CD4-positive, alpha-beta T cell treated with Interleukin-4 for 4 hours (primary cell): ENCODE measurements at places on chromosomes 5 and 9.
A peak's percentile ranks its signal among the peaks of the same experiment; 100 is the strongest.

- DNase-seq: no peak
Observed at GRCh38 chr9:115374724-115375268, 256.8 kb upstream of the TNC start.

DNA sequence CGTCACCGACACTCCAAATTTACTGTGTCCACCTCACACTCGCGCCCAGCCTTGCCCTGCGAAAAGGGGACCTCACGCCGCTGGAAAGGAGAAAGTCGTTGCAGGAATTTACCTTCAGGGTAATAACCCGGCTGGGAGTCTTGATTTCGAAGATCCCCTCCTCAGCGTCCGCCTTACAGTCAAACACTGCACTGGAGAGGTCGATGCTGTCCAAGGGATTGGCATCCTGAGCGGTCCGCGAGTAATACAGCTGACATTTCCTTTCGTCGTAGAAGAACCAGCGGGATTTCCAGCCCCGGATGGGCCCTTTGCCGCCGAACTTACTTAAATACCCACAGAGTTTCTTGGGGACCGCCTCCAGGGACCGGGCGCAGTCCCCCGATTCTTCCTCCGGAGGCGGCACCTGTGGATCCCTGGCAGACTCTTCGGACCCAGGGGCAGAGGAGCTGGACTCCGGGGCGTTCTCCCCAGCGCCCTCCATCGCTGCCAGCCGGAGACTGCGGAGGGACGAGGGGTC lies 330 bp downstream of the TBC1D2 start:
- no peak for DNase-seq

DNA sequence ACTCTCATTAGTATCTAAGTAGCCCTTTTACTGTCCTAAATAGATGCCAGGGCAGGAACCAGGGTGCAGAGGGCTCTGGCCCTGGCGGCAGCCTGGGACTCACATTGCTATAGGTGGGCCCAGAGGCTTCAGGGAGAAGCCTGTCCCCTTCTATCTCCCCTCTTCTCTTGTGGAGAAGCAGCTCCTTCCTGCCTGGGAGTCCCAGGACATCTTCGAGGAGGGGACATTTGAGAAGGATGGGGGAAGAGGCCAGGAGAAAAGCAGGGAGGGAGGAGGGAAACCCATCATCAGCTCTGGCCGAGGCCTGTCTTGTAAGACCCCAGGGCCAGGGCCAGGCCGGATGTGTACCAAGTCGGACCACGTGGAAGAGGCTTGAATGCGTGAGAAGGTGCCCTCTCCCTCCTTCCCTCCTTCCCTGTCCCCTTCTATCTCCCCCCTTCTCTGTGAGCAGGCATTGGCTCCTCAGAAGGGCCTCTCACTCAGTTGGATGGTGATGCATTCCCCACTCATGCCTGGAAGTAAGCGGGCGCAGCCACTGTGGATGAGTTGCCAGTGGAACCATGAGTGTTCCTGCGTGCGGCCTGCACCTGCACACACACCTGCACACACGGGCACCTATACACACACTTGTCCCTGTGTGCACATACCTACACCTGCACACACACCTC lies 20.7 kb upstream of the LPCAT1 start:
- no peak for DNase-seq

DNA sequence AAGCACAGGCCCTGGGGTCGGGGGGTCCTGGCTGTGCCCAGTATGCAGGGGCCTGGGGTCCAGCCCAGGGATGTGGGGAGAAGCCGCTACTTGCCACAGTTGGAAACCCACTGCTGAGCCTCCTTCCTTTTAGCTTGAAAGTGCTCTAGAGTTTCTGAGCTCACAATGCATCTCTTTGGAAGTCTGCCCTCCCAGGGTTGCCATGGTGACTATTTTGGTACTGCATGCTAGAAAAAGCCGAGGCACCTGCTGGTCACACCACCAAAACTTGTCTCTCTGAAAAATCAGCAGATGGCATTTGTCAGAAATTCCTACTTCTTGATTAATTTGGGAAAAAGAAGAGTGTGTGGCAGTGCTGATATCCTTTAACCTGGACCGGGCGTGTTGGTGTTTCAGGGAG lies 151.8 kb downstream of the SEC61B start:
- no peak for DNase-seq

DNA sequence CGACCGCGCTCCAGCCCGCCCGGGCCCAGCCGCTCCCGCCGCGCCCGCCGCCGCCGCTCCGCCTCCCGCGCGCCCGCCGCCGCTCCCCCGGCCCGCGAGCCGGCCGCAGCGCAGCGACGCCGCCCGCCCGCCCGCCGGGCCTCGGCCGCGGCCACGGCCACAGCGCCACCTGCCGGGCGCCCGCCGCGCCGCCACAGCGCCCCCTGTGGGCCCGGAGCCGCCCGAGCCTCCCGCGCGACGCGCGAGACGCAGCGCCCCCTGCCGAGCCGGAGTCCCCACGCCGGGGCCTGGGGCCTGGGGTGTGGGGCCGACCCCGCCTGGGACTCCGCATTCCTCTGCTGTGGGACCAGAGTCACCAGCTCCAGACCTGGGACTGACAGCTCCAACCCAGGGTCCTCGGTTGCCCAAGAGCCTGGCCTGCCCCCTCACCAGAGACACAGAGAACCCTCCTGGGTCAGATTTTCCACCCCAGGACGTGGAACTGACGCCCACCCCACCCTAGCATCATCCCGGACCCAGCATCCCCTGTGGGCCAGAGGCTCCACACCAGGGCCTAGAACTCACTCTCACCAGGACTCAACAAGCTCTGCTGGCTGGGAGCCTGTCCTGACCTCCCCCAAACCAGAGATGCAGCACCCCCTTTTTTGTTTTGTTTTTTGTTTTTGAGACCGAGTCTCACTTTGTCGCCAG lies at the start of gene RAPGEF1:
TSS of gene RAPGEF1 (minus strand) at position 118 of the 690 bp plus-strand sequence. CDS start 246 bp downstream, outside the sequence.
- DNase-seq: peak; percentile 52

GRCh38 chr9:94802793-94803192 lies 76.3 kb downstream of the AOPEP start:
- DNase-seq: no peak

DNA sequence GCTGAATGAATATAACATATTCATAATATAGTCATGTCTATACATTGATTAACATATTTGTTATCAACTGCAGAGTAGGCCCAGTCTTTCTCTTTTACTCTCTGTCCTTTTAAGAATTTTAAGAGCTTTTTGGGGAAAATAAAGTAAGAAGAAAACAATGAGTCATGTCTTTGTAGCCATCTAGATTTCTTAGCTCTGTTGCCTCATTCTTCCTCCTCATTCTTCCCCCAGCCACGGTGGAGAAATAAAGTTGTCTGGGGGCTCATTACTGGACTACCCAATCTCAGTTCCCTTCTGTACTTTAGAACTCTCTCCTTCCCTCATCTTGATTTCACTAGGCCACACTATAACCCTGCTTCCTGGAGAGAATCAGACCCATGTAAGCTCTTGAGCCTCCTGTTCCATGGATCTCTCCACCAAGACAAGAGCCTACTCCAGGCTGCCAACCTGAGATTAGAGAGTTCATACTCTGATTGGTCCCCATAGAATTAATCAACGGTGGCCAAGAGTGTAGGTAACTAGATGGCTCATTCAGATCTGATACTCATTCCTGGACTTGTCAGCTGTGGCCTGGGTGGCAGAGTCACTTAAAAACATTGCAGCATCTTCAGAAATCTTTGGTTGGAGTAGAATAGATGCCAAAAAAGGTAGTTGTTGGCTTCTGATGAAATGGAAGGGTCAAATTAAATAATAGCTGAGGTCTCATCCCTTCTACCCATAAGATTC lies 44.2 kb downstream of the ITGA1 start:
- no peak for DNase-seq

GRCh38 chr5:64634997-64635686 lies 55.2 kb upstream of the SHISAL2B start:
- peak; percentile 51 for DNase-seq
